ENCODE measurements at places on chromosomes 1 and 21.

GRCh38 chr1:207140536-207140935 is 36.5 kb downstream of the C4BPA start:
- no peak for DNase-seq

DNA sequence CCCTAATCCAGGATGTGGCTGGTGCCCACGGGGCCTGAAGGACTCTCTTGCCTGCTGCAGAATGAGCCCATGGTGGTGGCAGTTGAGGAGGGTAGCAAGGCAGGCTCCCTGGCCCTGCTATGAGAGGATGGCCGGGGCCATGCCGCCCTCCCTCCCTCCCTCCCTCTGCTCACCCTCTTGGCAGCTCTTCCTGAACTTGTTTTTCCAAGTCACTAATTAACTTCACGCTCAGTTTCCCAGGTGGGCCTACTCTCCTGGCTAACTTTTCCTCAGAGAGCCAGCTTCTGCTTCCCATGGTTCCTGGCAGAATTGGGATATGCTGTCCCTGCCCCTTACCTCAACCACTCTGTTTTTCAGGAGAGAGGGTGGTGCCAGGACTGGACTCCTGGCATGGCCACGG is 10.2 kb downstream of the KCNC4 start:
- DNase-seq: no peak

DNA sequence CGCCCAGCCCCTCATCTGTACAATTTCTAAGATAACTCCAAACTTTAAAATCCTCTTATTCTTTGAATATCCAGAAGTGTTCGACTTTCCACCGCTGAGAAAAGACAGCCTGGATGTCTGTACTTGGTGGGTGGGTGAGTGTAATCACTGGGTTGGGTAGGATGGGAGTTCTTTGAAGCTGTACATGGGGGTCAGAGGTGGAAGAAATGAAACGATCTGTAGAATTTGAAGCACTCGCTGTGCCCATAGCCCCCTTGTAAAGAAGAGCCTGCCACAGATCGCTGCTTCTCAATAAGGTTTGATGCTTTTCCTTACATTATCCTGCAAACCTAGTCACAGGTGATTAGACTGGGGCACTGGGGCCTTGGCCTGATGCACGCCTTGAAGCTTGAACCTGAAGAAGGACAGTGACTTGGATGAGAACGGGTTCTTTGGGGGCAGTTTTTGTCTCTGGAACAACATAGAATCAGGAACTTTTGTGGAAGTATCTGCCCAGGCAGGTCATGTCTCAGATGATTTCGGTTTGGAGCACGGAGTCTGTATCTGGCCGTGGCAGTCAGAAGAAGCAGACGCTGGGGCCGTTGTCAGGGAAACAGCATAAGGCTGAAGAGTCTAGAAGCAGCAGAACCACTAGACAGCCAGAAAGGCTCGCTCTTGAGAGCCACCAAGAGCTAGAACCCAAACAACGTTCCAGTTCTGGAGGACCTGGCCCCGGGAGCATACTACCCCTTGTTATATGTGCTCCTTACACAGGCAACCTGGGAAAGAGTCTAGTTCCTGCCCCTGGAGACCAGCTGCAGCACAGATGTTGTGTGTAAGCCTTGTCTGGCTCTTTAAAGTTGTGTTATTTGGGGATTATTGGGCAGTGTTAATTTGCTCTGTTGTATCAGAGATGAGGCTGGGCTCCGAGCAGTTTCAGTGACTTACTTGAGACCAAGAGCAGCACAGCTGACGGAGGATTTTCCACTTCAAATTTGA is 45.1 kb upstream of the SCCPDH start:
- peak; percentile 46 for DNase-seq

- no peak for DNase-seq
Measured at GRCh38 chr21:43194303-43195120, 25.7 kb downstream of the CRYAA start.

- DNase-seq: no peak
Measured at GRCh38 chr1:222772996-222773379, 36.0 kb downstream of the FAM177B start.

GRCh38 chr1:197994907-197995407 is 77.8 kb downstream of the LHX9 start:
- no peak for DNase-seq

DNA sequence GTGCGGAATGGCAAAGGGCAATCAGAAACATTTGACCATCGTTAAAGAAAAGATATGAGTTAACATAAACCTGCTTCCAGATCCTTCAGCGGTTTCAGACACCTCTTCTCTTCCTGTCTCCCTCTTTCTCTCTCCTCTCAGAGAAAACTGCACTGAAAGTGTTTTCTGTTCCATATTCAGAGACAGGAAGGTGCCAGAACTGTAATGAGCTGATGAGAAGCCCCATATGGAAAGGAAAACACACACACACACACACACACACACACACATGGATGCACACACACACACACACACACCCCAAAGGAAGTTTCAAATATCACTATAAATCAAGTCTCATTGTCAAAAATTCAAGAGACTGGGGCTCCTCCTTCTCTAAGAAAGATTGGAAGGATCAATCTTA is 515.5 kb downstream of the NUF2 start:
- no peak for DNase-seq

DNA sequence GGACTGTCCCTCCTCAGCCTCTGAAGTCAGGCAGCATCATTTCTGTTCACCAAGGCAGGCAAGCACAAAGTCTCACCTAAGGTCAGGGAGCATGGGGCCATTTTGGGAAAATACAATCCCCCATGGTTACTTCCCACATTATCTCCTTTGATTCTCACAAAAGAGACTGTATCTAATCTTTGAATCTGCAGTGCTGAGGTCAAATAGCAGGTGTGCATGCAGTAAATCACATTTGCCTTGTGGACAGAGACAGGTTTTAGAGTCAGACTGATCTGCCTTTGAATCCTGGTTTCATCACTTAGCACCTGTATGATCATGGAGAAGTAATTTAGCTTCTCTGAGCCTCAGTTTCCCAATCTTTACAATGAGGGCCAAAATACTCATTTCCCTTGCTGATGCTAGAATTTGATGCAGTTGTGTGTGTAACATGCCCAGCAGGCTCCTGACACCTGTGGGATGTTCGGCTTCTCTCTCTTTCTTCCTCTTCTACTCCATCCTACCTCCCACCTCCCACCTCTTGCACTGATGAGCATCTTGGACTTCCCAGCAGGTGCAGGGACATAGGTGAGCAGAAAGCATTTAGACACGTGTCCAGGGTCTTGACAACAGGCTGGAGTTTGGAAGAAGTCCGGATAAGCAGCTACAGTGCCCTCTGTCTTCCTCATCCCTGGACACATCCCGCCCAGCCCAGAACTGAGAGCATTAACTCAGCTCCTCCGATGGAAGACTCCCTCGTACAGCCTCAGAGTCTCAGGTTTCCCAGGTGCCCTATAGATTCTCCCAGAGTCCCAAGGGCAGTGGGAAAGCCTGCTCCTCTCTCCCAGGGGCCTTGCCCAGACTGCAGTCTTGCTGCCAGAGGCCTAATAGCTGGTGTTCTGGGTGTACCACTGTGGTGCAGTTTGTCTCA is 18.9 kb downstream of the NENF start:
- no peak for DNase-seq

DNA sequence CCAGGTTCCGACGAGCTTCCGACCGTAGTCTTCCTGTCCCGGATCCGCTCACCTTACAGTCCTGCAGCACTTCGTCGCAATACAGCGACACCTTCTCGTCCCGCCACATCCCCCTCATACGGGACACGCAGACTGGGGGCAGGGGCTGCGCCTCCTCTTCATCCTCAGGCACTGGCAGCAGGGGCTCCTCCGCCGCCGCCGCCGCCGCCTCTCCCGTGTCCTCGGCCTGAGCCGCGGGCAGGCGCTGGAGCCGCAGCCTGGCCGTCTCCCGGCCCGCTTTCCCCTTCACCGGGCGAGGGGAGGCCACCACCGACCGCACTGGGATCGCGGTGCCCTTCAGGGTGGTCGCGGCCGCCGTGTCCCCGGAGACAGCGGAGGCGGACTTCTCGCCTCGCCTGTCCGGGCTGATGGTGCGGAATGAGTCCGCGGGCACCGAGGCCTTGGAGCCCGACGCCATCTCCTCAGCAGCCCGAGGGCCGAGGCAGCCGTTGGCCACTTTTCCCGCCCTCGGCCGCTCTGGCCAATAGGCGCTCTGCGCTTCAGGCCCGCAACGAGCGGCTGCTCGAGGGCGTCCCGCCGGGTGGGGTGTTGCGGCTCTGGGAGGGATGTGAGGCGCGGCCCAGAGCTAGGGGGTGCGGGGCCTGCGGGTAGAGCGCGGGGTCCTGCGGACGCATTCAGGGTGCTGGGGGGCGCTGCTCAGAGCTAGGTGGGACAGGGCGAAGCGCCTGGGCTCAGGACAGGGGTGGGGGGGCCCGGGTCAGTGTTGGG is at the start of gene SHCBP1L:
TSS of gene SHCBP1L (minus strand) at position 490 of the 768 bp plus-strand sequence. CDS start at position 457, 33 bp downstream.
- DNase-seq: no peak

GRCh38 chr1:160063176-160063575 is 6.8 kb downstream of the KCNJ10 start:
- no peak for DNase-seq

DNA sequence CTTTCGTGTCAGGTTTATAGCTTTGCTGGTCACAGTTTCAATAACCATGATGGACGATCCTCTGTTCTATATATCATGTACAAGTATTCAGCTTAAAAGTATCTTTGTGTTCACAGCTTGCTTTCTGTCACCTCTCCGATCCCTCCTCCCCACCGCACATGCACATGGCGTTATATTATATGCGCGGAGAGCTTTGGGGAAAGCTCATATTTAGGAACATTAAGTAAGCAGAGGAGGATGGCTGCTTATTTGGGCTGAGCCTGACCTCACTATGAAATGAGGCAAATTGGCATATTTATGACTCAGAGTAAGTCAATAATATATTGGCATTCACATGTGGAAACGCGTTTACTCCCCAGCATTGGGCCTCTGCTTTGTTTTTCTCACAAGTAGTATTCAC is 360.5 kb downstream of the HLX start:
- DNase-seq: no peak

DNA sequence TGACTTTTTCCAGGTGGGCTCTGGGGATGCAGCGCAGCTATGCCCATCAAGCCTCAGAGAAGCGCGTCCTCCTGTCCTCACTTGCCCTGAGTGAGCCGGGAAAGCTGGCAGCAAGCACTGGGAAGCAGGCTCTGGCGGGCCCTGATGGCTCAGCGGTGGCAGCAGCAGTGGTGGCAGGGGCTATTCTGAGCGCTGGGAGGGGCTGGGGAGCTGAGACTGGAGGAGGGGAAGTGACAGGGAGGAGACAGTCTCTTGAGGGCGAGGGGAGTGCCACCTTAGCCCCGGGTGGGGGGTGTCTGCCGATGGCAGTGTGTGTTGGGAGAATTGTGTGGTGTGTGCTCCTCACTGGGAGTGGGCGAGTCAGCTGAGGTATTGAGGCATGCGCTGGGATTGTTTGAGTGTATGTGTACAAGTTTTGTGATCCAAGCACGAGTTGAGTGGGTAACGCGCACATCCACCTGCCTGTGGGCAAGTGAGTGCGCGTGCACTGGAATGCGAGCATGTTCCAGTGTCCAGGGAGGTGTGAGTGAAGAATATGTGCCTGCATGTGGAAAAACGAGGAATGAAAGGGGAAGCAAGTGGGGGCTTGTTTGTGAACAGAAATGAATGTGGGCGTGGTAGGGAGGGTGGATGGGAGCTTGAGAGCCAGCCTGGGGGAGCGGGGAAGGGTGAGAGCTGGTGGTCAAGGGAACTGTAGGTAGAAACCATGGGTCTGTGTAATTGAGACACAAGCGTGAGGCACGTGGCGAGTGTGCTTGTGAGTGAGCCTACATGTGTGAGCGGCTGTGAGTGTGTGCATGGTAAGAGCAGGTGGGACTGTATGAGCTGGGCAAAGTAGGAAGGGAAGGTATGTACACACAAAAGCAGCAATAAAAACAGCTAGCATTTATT is 2.9 kb upstream of the FOXO6 start:
- no peak for DNase-seq

- peak; percentile 93 for DNase-seq
Measured at GRCh38 chr1:203440771-203441170, 34.8 kb upstream of the PRELP start.

GRCh38 chr1:179598631-179599030 is 7.0 kb downstream of the TDRD5 start:
- DNase-seq: no peak

- no peak for DNase-seq
Measured at GRCh38 chr1:3807769-3808168, 11.5 kb upstream of the LRRC47 start.

DNA sequence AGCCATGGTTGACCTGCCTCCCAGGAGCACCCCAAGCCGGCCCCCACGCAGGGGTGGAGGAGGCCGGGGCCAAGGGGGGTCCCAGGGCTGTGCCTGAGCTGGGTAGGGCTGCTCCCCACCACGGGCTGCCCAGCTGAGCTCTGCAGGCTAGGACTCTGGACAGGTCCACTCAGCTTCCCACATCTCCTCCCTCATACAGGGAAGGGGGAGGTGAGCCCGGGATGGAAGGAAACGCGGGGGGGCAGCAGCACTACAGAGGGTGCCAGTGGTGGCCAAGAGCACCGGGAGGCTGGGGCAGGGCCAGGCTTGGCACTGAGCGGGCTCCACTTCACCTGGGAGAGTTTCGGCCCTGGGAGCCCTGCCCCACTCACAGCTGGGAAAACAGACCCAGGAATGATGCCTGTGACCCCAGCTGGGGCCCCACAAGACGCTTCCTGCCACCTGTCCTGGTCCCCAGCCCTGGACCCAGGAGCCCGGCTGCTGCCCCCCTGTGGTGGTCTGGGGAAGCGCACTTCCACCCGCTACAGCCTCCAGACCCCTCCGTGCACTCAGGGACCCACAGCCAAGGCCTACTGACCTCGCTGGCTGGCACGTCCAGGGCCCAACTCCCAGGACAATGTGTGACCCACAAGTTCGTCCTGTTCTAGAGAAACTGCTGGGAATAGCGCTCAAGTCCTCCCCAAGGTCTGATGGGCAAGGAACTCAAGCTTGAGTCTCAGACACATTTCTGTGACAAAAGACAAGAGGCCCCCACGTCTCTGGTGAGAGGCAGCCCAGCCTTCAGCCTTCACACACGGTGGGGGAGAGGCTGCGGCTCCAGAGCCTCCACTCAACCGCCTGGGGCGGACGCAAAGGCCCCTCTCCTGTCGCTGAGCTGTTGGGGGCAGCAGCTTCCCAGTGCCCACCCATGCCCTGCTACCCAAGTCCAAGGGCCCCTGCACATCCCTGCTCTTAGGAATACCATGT is 3.0 kb downstream of the AURKAIP1 start:
- peak; percentile 75 for DNase-seq

GRCh38 chr1:243587823-243588560 is 262.1 kb downstream of the AKT3 start:
- DNase-seq: no peak

- DNase-seq: peak; percentile 86
Measured at GRCh38 chr1:115251856-115252255, 86.2 kb downstream of the NGF start.

- DNase-seq: no peak
Measured at GRCh38 chr1:171084091-171084490, 6.6 kb upstream of the FMO3 start.

Data from AG08395 (cell line).